ENCODE measurements at places on chromosomes 6 and 20. TPM values are rescaled to one million over a fixed set of nuclear protein-coding genes. Genes with fewer than 3 reads are reported as not detected.

TPBG gene
- 3.4 TPM for total RNA-seq

CD83 gene
- 3.6 TPM for total RNA-seq

- peak; percentile 6 for DNase-seq
- H3K4me3 ChIP-seq = peak overlapping the region; percentile 81
- H3K4me1 ChIP-seq = peaks cover 13% of the 10 kb centered on the region
- peaks cover 28% of the 10 kb centered on the region for H3K36me3 ChIP-seq
- H3K27ac ChIP-seq = peak overlapping the region; percentile 37
These were observed 447 bp downstream of the MCM3 start for GRCh38 chr6:52284131-52284459.

DNA sequence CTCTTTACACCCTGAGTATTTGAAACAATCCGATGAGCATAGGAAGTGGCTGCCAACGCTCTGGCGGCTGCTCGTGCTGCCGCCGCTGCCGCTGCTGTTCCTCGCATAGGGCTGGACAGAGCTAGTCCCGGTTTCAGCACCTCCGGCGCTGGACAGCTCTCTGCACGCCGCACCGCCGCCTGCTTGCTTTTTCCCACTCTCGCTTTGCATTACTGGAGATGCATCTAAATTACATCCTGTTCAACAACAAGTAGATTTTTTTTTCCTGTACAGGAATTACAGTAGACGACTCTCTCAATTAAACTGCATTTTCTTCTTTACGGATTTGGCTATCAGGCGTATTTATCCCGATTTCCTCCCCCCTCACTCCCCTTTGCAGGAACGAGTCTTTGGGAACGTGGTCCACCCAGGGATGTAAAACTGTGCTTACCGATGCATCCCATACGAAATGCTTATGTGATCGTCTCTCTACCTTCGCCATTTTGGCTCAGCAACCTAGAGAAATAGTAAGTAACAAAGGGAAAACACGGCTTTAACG is 563.8 kb downstream of the LMBRD1 start:
- H3K27ac ChIP-seq = no peak overlapping the region
- H3K4me1 ChIP-seq = no peaks in the 10 kb centered on the region
- H3K36me3 ChIP-seq = no peaks in the 10 kb centered on the region
- no peak overlapping the region for H3K4me3 ChIP-seq
- peak; percentile 91 for DNase-seq

DNA sequence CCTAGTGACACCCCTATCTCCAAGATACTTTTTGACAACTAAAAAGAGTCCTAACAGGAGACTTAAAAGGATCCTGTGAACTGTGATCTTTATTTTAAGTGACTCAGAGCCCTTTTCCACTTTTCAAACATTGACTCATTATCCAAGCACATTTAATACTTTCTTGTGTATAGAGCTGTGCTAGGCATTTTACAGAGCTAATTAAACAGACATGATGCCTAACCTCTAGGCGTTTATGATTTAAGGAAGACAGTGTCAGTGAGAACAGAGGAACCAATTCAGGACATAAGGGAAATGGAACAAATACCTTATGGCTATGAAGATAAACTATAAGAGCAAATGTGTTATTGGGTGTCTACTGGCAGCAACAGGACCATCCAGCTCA is 282.6 kb downstream of the TPBG start:
- no peak overlapping the region for H3K27ac ChIP-seq
- no peak for DNase-seq
- H3K36me3 ChIP-seq = no peaks in the 10 kb centered on the region

DNA sequence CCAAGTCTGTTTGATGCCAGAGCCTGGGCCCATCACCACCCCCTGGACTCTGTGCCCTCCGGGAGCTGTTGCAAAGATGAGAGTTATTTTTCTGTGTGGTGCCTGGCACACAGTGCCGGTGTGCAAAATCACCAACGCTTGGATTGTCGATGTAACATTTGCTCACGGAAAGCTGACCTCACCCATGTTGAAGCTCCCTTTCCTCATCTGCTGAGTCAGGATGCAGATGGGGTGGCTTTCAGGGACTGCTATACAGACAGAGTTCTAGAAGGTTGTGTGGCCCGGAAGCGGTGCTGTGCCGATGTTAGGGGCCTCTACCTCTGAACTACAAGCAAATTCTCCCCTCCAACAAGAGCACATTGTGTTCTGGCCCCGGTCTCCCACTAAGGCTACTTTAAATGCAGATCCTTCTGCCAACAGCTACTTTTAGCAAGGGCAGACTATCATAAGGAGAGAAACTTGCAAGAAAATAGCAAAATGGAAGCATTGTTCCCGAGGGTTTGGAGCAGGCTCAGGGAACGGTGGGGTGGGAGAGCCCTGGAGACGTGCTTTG is 34.0 kb downstream of the EYA2 start:
- no peak for DNase-seq
- no peaks in the 10 kb centered on the region for H3K4me1 ChIP-seq
- no peaks in the 10 kb centered on the region for H3K36me3 ChIP-seq
- H3K27me3 ChIP-seq = no peaks in the 10 kb centered on the region
- H3K27ac ChIP-seq = no peak overlapping the region
- H3K4me3 ChIP-seq = no peak overlapping the region

SERINC3 gene
- total RNA-seq = 33.1 TPM

DNA sequence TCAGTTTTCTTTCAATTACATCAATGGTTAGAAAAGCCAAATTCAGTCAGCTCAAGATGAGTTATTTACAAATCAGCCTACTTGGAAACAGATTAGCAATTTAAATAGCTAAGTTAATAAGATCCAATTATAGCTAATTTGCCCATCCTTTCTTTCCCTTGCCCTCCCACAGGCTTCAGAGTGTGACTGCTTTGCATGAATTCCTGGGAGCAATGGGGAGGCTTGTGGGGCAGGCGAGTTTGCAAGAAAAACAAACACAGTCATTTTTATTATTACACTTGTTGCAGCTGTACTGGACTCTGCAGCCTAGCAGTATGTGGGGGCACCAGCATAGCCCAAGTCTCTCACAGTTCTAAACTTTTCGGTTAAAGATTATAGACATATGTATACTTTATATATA is 219.0 kb downstream of the NKAIN2 start:
- H3K4me1 ChIP-seq = no peaks in the 10 kb centered on the region
- no peak for DNase-seq
- no peaks in the 10 kb centered on the region for H3K36me3 ChIP-seq
- no peaks in the 10 kb centered on the region for H3K27me3 ChIP-seq

BACH2 gene
- total RNA-seq = 3.0 TPM

Data from pancreas (tissue), 10 donors.